ENCODE measurements at places on chromosomes 11 and 22. TPM values are rescaled to one million over a fixed set of nuclear protein-coding genes. Genes with fewer than 3 reads are reported as not detected.

The TCN1 gene
- total RNA-seq = 0.08 TPM

The VPREB3 gene
- total RNA-seq = not detected

The OR5AR1 gene
- not detected for total RNA-seq

The PHLDB1 gene
- total RNA-seq = 64.3 TPM

The DUSP18 gene
- total RNA-seq = 7.4 TPM

The OR52B6 gene
- total RNA-seq = not detected

The HEPHL1 gene
- 117 TPM for total RNA-seq

The PATE2 gene
- not detected for total RNA-seq

The APOL5 gene
- not detected for total RNA-seq

The KLHL35 gene
- total RNA-seq = 1.2 TPM

The OR51I1 gene
- total RNA-seq = not detected

The TSKU gene
- total RNA-seq = 68.0 TPM
